ENCODE measurements at places on chromosomes 6 and 20.

DNA sequence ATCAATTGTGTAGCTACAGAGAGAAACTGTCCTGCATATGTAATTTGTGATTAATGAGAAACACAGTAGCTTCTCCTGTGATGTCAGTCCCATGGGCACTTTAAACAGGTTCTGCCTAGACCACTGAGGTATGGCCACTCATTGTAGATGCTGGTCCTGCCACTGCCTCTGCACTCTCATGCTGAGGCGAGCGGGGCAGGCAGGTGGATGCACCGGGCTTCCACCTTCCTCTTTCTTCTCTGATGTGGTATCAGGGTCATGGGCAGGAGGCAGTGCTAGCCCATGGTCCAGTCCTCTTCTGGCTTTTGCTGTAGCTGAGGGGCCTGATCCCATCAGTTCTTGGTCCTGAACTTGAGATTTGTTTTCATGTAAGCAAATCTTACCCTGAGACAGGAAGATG is 58.7 kb downstream of the ADGB start:
- no peak for DNase-seq

DNA sequence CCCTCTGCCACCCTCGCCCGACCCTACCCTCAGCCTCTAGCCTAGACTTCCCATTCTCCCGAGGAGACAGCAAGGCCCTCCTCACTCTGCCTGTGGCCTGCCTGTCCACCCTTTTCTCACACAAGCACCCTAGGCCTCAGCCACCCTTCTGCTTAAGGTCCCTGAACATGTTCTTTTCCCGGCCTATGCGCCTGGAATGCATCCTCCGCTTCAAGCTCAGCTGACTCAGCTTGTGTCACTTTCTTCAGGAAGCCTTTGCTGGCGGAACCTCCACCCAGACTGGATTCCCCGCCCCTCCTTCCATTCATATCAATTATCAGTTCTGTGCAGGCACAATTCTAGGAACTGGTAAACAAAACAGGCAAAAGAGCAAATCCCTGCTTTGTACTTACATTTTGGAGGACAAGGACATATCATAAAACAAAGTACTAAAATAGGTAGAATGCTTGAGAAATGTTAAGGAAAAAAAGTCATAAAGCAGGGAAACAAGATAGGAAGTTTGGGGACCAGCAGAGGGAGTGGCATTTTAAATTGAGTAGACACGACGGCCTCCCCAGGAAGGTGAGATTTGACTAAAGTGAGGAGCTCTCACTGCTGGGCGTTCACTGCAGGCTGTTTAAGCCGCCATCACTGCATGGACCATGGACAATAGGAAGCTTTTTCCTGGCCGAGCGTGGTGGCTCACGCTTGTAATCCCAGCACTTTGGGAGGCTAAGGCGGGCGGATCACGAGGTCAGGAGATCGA is 17.9 kb upstream of the SNHG17 start:
- DNase-seq: no peak

DNA sequence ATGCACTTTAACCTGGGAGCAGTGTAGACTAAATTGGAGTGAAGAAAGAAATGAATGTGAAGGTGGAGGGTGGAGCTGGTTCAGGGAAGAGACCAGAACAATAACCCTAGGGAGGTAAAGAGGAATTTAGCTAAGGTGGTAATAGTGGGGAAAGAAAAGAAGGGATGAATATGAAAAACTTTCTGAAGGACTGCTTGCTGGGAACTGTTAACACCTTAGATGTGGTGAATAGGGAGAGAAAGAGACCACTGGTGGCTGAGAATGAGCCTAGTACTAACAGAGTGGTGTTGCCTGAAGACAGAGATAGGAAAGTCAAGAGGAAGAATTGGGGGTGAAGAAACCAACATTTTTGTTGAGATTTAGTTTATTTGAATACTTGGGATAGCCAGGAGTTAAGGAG is 78.4 kb upstream of the HS3ST5 start:
- no peak for DNase-seq

DNA sequence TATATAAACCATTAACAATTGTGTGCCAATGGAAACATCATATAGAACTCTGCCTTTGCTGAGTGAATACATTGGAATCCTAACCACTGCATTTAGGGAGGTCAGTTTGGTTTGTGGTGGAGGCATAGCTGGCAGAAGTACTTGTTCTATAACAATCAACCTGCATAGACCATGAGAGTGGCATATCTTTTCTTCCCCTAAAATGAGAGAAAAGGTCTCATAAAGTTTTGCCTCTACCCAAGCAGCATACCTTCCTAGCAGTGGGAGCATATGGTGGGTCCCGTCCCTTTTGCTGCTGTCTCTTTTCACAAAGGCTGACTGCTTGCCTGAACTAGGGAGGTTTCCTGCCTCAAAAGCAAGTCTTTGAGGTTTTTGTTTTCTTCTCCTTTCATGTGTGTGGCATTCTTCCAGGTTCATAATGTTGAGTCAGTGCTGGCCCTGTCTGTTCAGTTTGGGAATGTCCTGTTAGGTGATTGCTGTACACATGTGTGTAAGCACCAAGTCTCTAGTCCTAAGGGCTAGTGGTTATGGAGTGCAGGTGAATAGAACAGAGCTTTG is 61.2 kb upstream of the SUPT3H start:
- no peak for DNase-seq

DNA sequence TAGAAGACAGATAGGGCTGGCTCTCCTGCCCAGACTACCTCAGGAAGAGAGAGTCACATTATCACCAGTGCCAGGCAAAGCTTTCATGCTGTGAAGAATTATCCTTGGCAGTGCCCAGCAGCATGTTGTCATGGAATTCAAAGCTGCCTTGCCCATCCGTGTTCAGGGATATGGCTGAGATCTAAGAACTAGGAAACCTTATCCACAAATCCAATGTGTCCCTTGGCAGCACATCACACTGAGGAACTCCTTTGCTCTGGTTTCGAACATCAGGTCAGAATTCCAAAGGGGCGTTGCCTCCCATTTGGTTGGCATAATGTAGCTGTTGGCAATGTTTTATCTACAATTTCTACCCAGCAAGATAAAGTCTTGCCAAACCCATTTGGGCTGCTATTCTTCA is 52.7 kb downstream of the ADGRF1 start:
- no peak for DNase-seq

GRCh38 chr6:153096031-153096430 is 35.1 kb downstream of the RGS17 start:
- no peak for DNase-seq

DNA sequence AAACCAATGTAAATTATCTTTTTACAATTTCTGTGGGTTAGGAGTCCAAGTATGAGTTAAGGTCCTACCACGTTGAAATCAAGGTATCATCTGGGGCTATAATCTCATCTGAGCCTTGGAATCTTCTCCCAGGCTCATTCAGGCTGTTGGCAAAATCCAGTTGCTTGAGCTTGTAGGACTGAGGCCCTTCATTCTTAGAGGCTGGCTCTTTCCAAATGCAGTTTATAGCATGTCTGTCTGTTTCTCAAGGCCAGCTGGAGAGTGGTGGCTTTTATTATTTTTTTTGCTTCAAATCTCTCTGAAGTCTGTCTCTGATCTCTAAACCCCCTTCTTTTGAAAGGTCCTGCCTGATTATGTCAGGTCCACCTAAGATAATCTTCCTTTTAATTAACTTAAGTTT is 177.2 kb upstream of the ASCC3 start:
- DNase-seq: no peak

- no peak for DNase-seq
Observed at GRCh38 chr20:13771853-13772453, 12.8 kb downstream of the ESF1 start.

DNA sequence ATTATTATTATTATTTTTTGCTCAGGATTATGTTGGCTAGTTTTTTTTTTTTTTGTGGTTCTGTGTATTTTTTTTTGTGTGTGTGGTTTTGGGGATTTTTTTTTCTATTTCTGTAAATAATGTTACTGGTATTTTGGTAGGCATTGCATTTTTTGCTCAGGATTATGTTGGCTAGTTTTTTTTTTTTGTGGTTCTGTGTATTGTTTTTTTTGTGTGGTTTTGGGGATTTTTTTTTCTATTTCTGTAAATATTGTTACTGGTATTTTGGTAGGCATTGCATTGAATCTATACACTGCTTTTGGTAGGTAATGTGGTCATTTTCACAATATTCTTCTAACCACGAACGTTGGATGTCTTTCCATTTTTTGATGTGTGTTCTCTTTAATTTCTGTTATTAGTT is 17.4 kb downstream of the PHF3 start:
- DNase-seq: no peak

GRCh38 chr6:125794342-125795137 is 3.8 kb downstream of the NCOA7 start:
- no peak for DNase-seq

- DNase-seq: no peak
Observed at GRCh38 chr6:104954190-104954797, 2.6 kb upstream of the LIN28B start.

DNA sequence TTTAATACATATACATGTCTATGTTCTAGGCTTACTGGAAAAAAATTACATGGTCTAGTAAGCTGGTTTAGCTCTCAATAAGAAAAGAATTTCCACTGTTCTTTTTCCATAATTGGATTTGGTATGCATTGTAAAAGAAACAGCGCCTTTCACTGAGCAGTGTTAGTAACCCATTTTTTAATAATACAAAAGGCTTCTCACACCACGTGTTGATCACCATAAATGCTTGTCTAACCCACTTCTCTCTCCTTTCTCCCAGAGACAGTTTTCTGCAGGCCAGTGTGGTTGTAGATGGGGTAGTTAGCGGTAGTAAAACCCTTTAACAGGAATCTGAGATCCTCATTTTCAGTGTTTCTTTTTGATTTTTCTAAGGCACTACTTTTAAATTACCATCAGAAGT is 348.7 kb upstream of the MANEA start:
- DNase-seq: no peak

- no peak for DNase-seq
Observed at GRCh38 chr6:112065426-112065986, 11.6 kb downstream of the CCN6 start.

GRCh38 chr6:118890997-118891790 is 2.8 kb upstream of the ASF1A start:
- no peak for DNase-seq

GRCh38 chr6:46440141-46440540 is 51.1 kb downstream of the RCAN2 start:
- DNase-seq: no peak

DNA sequence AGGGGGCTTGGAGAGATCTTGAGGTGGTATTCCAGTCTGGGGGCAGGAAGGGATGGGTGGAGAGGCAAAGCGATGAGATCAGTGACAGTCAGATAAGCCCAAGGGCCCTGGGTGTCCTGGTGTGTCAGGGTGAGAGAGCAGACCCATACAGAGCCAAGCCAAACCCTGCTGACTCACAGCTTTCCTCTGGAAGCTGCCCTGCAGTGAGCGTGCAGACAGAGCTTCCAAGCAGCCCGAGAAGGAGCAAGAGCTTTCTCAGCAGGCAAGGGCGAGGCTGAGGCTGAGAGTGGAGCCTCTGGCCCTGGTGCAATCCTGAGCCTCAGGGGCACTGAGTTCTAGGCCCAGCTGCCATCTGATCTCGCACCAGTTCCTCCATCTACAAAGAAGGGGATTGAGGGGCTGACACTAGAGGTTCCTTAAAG is 91.1 kb upstream of the HIVEP1 start:
- no peak for DNase-seq

GRCh38 chr6:165961233-165961632 is 206.4 kb downstream of the TBXT start:
- no peak for DNase-seq

- no peak for DNase-seq
Observed at GRCh38 chr6:16403831-16404230, 165.4 kb downstream of the GMPR start.

GRCh38 chr6:26195924-26196845 is 109.0 kb downstream of the HFE start:
- no peak for DNase-seq

- no peak for DNase-seq
Observed at GRCh38 chr20:16481977-16482376, 91.3 kb downstream of the KIF16B start.

DNA sequence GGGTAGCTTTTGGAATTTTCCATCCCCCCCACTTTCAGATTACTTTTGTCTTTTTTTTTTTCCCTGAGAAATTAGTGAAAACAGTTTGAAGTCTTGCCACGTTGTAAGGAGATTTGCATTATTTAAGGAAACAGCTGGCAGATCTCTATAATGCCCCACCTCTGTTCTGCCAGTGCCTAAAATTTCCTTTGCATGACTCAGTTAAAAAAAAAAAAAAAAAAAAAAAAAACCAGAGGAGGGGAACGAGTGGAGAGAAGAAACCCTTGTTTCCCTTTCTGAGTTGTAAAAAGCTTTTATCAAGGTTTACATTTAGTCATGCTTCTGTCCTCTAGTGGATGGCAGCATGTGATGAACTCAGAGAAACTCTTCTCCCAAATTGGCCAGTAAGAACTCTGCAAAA is 33.5 kb downstream of the CARMIL1 start:
- DNase-seq: no peak

GRCh38 chr20:58389324-58389967 is 417 bp downstream of the VAPB start:
- no peak for DNase-seq

GRCh38 chr6:85493389-85493788 is 43.5 kb downstream of the NT5E start:
- DNase-seq: no peak

GRCh38 chr6:53496797-53497375 is 48.0 kb downstream of the GCLC start:
- no peak for DNase-seq

- no peak for DNase-seq
Observed at GRCh38 chr6:24223115-24223919, 97.3 kb downstream of the NRSN1 start.

DNA sequence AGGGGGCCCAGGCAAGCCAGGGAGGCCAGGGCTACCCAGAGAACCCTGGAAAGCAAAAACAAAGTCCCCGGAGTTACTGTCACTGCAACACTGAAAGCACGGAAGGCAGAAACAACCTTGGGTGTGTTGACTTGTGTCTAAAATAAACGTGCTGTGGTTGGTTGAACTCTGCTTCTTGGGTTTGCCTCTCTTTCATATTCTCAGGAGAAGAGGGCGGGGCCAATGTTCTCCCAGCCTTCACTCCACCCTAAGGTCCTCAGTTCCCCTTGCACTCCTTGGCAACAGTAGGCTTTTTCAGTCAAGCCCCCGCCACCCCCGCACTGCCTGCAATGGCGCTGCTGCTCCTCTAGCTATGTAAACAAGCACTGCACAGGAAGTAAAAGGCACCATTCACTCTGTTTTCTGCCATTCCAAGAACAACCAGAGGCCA is 60.9 kb downstream of the COL9A1 start:
- DNase-seq: no peak

DNA sequence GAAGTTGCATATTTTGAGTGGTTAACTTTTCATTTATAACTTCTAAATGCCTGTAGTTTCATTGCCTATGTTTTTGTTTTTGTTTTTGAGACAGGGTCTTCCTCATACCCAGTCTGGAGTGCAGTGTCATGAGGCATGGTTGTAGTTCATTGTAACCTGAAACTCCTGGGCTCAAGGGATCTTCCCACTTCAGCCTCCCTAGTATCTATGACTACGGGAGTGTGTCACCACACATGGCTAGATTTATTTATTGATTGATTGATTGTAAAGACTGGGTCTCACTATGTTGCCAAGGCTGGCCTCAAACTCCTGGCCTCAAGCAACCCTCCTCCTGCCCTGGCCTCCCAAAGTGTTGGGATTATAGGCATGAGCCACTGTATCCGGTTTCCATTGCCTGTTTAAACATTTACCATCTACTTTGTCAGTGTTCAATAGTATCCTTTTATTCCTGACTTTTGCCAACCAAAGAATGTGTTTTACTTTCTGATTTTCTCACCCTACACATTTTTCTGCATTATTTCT is 144.6 kb downstream of the CDKAL1 start:
- DNase-seq: no peak

All from stimulated activated CD4-positive, alpha-beta T cell treated with anti-CD3 and anti-CD28 coated beads, Interleukin-1b, Interleukin-23, amount 100 ng/mL, for 1 hour (primary cell).